ENCODE measurements at places on chromosomes 4 and X. TPM values are rescaled to one million over a fixed set of nuclear protein-coding genes. Genes with fewer than 3 reads are reported as not detected.

DNA sequence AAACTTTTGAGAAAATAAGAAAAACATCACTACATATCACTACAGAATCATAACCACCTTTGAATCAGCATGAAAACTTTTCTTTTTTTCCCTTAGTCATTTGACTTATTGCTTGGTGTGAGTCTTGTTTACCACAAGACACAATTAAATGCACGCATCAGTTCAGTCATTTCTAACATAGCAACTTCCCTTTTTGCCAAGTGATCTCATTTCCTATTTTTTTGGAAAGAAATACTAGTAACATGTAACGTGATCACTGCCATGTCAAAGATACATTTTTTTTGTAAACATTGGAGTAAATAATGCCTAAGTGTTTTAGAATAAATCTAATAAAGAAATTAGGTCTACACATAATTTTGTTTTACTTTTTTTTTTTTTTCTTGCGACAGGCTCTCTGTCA, 5.1 kb upstream of the CXCL8 start:
- no peak for DNase-seq

GRCh38 chr4:5024673-5025072, 5.4 kb upstream of the CYTL1 start:
- DNase-seq, result no peak

DNA sequence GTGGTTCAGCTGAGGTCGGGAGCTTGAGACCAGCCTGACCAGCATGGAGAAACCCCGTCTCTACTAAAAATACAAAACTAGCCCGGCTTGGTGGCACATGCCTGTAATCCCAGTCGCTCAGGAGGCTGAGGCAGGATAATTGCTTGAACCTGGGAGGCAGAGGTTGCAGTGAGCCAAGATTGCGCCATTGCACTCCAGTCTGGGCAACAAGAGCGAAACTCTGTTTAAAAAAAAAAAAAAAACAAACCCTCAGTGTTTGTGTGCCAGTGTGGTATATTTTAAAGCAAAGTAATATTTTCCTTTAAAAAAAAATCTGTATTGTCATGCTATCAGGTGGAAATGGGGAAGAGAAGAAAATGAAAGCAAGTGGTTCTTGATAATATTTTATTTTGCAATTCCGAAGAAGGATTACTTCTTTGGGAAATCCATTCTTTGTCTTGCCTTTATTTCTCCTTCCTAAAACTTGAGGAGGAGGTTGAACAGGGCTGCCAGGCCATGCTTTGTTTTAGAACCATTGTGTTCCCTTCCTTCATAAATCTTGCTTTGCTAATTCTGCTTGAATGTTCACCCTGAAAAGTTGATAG, 14.4 kb downstream of the ALG13 start:
- DNase-seq, result no peak

DNA sequence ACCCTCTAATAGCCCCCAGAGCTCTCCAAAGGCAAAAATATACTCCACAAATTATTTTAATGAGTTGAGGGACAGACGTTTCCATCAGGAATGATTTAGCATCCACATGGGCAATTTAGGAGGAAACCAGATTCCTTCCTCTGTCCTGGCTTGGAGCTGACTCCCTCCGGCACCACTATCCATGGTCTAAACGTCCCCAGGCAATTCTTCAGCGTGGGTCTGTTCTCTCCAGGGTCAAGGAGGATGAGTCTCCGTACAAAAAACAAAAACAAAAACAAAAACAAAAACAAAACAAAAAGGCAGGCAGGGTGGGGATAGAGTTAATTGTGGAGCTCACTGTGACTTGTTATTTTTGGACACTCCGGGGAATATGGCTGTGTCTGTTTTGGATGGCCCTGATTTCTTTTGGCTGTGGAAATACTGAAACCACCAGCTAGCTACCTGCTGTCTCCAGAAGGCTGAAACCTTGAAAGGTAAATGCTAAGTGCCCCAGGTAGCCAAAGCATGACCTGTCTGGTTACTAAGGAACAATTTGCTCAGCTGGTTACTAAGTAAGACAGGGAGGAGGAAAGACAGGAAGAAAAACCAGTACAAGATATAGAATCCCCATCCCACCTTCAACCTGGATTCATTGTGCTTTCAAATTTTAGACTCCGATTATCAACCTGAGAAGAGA, 419.1 kb upstream of the LCORL start:
- no peak for DNase-seq

- no peak for DNase-seq
Observed at GRCh38 chrX:14354521-14354920, 174.8 kb upstream of the GLRA2 start.

DNA sequence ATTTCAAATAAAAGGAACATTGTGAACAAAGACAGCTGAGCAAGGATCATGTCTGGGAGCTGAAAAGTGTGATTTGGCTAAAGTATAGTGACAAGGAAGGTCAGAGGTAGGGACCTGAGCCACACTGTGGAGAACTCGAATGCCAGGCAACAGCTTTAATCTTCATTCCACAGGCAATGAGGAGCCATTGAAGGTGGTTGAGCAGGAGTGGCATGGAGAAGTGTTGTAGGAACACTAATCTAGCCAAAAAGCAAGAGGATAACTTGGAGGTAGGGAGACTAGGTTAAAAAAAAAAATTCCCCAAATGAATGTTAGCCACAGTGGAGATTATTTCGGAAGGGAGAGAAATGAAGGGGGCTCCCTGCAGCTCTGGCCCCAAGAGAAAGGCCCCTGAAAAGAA, 286.9 kb downstream of the BCOR start:
- no peak for DNase-seq

GRCh38 chrX:40245488-40246071, 147.8 kb upstream of the BCOR start:
- no peak for DNase-seq

DNA sequence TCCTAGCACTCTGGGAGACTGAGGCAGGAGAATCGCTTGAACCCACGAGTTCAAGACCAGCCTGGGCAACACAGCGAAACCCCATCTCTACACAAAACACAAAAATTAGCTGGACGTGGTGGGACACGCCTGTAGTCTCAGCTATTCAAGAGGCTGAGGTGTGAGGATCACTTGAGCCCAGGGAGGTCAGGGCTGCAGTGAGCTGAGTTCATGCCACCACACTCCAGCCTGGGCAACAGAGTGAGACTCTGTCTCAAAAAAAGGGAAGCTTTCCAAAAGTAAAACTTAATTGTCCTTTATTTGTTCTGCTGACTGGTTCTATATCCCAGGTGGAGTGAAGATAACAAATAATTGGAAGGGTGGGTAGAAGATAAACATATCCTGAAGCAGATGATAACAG, 45.6 kb downstream of the ABCG2 start:
- DNase-seq, result no peak

GRCh38 chr4:80900908-80901307, 129.6 kb upstream of the BMP3 start:
- DNase-seq, result no peak

DNA sequence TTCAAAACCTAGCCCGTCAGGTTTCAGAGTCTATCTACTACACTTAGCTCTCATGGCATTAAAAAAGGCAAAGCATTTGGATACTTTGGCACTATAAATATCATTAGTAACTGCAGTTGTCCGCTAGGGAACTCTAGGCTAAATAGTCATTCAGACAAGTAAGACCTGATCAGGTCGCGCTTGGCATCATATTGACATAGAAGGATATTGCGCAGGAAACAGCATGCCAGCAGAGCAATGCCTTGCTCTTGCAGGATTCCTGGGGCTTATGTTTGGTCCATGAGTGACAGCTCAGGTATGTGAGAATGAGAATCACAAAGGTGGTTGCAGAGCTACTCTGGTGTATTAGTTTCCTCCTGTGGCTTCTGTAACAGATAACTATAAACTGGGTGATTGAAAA, 62.7 kb downstream of the KDM6A start:
- DNase-seq, result no peak

GRCh38 chrX:30613721-30614120, 36.2 kb upstream of the TASL start:
- peak; percentile 25 for DNase-seq

The TGIF2LX gene
- not detected for total RNA-seq
